ENCODE measurements at places on chromosomes 16 and 17. TPM values are rescaled to one million over a fixed set of nuclear protein-coding genes. Genes with fewer than 3 reads are reported as not detected.

Gene JUP
- 0.77 TPM for total RNA-seq

Gene ASPA
- not detected for total RNA-seq

Gene ZNF48
- total RNA-seq, result 13.7 TPM

Gene KIF19
- total RNA-seq, result 0.79 TPM

Gene KRT36
- total RNA-seq, result not detected

Gene LRRC46
- 1.4 TPM for total RNA-seq

Gene NRN1L
- total RNA-seq, result 1.5 TPM

Gene KRTAP4-16
- total RNA-seq, result not detected

Gene KRT33A
- total RNA-seq, result not detected

Gene FBXO47
- not detected for total RNA-seq

Gene USP43
- 0.30 TPM for total RNA-seq

Gene ANKRD40CL
- not detected for total RNA-seq

Gene IFI35
- total RNA-seq, result 125 TPM

Gene ENKD1
- total RNA-seq, result 8.2 TPM

Gene CACNG1
- not detected for total RNA-seq

Gene SSTR5
- total RNA-seq, result not detected

Gene SCARF1
- total RNA-seq, result 0.87 TPM

Gene CCL1
- total RNA-seq, result 0.87 TPM

Gene ZNF319
- total RNA-seq, result 20.8 TPM

Gene DNAH2
- not detected for total RNA-seq

Gene KRTAP4-4
- total RNA-seq, result not detected

Gene CCDC144A
- 6.6 TPM for total RNA-seq

Gene ZFHX3
- total RNA-seq, result 1.5 TPM

Gene ABI3
- total RNA-seq, result 59.4 TPM

Gene CDH13
- total RNA-seq, result not detected

Gene PRDM7
- total RNA-seq, result not detected

Gene GPR142
- total RNA-seq, result not detected

Gene OR3A2
- 2.0 TPM for total RNA-seq

Gene CENPV
- total RNA-seq, result 16.6 TPM

Gene UNC45B
- 0.10 TPM for total RNA-seq

Gene EPX
- not detected for total RNA-seq

Gene TM4SF5
- total RNA-seq, result not detected

Gene ATP2C2
- not detected for total RNA-seq

Gene STH
- total RNA-seq, result not detected

Gene TMC6
- total RNA-seq, result 438 TPM

Measured in activated CD4-positive, alpha-beta T cell treated with anti-CD3 and anti-CD28 coated beads, Interleukin-2, amount 10 ng/mL, durations not matched to agents 7 days and 5 days (primary cell).